Epithelial cell of umbilical artery (primary cell): ENCODE measurements at places on chromosomes 3 and 15. TPM values are rescaled to one million over a fixed set of nuclear protein-coding genes. Genes with fewer than 3 reads are reported as not detected.

The MESD gene
- 15.3 and 20.4 TPM in 2 replicates for total RNA-seq

The SHC4 gene
- 0.15 and 0.65 TPM in 2 replicates for total RNA-seq

The CDCP1 gene
- total RNA-seq, result 0.97 and 2.0 TPM in 2 replicates

The MYZAP gene
- 5.5 and 22.6 TPM in 2 replicates for total RNA-seq

The RASSF1 gene
- total RNA-seq, result 16.7 and 16.9 TPM in 2 replicates

The NPAP1 gene
- total RNA-seq, result not detected in 2 replicates

The PTH1R gene
- total RNA-seq, result 0.97 and 1.5 TPM in 2 replicates

The FRMD4B gene
- 93.6 and 108 TPM in 2 replicates for total RNA-seq
